ENCODE measurements at places on chromosomes 5 and 9. TPM values are rescaled to one million over a fixed set of nuclear protein-coding genes. Genes with fewer than 3 reads are reported as not detected.
A peak's percentile ranks its signal among the peaks of the same experiment; 100 is the strongest.

GRCh38 chr5:124660229-124661093 lies 86.0 kb downstream of the ZNF608 start:
- no peaks in the 10 kb centered on the region for H3K36me3 ChIP-seq
- no peaks in the 10 kb centered on the region for H3K27me3 ChIP-seq
- H3K4me1 ChIP-seq, result peaks cover 74% of the 10 kb centered on the region
- DNase-seq, result no peak

- H3K4me1 ChIP-seq, result no peaks in the 10 kb centered on the region
- H3K27ac ChIP-seq, result peak overlapping the region; percentile 70
- H3K36me3 ChIP-seq, result peaks cover under 1% of the 10 kb centered on the region
- H3K4me3 ChIP-seq, result peak overlapping the region; percentile 59
- no peak for DNase-seq
- H3K27me3 ChIP-seq, result no peaks in the 10 kb centered on the region
These were observed 1.2 kb downstream of the TLR4 start for GRCh38 chr9:117705386-117705785.

NDST1 gene
- 55.3 TPM for total RNA-seq

ACOT12 gene
- total RNA-seq, result not detected
